ENCODE measurements at places on chromosomes 7 and 10.

- no peak for DNase-seq
Observed at GRCh38 chr7:82345886-82346285, 97.7 kb downstream of the CACNA2D1 start.

DNA sequence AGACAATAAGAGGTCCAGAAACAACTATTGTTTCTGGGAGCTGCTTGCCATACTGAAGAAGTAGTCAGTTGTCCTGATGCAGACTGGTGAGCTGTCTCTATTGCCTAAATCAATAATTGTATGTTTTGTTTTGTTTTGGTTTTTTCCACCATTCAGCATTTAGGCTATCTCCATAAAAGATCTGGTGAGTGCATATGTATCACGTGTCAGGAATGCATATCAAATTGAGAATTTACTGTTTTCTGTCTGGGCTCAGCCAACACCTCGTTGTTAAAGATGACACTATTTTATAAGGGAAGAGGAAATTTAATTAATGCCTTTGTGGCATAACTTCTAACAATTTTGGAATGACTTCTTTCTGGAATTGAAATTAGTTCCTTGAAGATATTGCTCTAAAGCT lies 66.2 kb downstream of the SORCS1 start:
- DNase-seq = no peak

GRCh38 chr10:62554632-62555199 lies 180.5 kb downstream of the ZNF365 start:
- DNase-seq = no peak

DNA sequence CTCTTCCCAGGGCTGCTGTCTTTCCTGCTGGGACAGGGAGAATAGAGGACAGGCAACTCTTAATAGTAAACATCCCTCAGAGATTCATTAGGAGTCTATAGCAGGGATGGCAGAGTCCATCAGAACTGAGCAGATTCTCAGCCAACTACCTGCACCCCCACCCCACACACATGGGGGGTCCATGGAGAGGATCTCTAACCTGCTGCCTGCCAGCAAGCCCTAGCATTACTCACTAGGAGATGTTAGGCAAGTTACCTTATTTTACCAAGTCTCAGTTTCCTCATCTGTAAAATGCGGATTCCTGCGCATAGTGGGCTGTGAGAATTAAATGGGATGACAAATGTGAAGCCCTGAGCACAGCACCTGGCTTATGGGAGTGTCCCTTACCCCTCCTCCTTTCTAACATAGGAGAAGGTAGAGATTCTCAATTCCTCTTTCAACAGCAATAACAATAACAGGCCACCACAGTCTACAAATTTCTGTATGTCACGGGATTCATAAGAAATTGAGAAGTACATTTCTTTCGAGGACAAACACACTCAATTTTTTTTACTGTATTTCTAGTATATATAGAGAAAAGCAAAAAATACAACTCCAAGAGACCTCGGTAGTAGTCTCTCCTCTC lies 23.8 kb upstream of the WDR11 start:
- DNase-seq = no peak
